ENCODE measurements at places on chromosomes 6 and 20. TPM values are rescaled to one million over a fixed set of nuclear protein-coding genes. Genes with fewer than 3 reads are reported as not detected.

DNA sequence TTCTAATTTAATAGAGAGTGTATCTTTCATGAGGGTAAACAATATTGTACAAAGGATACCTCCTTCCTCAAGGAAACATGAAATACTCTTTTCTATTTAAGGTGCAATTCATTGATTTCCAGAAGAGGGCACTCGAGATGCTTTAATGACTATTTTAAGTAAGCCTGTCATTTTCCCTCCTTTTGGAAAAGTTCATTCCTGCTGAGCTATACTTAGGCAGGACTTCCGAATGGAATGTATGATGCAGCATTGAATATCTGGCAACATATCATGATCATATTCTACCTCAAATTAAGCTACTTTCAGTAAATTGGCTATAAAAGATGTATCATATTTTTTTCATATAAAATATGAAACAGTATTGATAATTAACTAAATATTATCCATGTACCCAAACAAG is 5.0 kb downstream of the DST start:
- no peak overlapping the region for H3K27ac ChIP-seq
- no peak for DNase-seq
- no peaks in the 10 kb centered on the region for H3K27me3 ChIP-seq
- no peaks in the 10 kb centered on the region for H3K36me3 ChIP-seq
- H3K4me1 ChIP-seq: no peaks in the 10 kb centered on the region
- no peak overlapping the region for H3K4me3 ChIP-seq

The ANKRD66 gene
- total RNA-seq: not detected

DNA sequence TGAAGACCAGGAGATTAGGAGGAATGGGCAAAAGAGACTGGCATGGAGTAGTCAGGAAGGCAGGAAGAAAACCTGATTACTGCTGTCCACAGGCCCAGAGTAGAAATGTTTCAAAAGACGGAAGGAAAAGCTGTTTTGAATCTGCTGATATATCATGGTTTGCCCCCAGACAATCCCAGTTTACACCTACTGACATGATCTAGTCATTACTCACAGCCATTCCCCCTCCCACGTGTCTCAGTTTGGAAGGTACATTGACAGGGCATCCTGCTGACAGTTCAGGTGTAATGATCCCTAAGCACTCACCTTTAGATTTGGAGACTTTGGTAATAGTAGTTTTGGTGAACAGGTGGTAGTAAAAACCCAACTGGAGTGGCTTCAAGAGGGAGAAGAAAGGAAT is 9.8 kb upstream of the TXNDC5 start:
- no peaks in the 10 kb centered on the region for H3K36me3 ChIP-seq
- no peak overlapping the region for H3K27ac ChIP-seq
- no peak for DNase-seq
- H3K4me1 ChIP-seq: no peaks in the 10 kb centered on the region
- H3K4me3 ChIP-seq: no peak overlapping the region
- no peaks in the 10 kb centered on the region for H3K27me3 ChIP-seq

GRCh38 chr20:30630761-30631160 is 626.7 kb upstream of the DEFB115 start:
- DNase-seq: no peak
- no peaks in the 10 kb centered on the region for H3K27me3 ChIP-seq
- no peaks in the 10 kb centered on the region for H3K4me1 ChIP-seq
- H3K4me3 ChIP-seq: no peak overlapping the region
- no peaks in the 10 kb centered on the region for H3K36me3 ChIP-seq

DNA sequence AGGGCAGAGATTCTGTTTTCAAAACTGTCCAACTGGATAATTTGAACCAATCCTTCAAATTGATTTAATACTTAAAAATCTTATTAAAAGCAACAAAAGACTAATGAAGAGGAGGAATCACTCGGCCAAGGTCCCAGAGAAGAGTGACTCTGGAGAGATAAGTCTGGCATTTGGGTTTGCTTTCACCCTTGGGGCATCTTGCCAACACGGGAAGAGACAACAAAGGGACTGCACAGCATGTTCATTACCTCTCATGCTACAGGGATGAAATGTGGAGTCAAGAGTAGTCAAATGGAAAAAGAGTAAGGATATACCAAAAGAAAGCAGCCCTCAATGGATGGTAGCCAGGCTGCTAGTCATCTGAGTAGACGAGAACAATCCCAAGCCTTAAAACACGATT is 68.2 kb downstream of the KHDRBS2 start:
- DNase-seq: no peak
- H3K4me3 ChIP-seq: no peak overlapping the region
- H3K27ac ChIP-seq: no peak overlapping the region

- H3K27ac ChIP-seq: no peak overlapping the region
- no peaks in the 10 kb centered on the region for H3K36me3 ChIP-seq
- peaks cover 2% of the 10 kb centered on the region for H3K4me1 ChIP-seq
- no peak for DNase-seq
- no peak overlapping the region for H3K4me3 ChIP-seq
Observed at GRCh38 chr6:17354700-17355403, 38.5 kb upstream of the CAP2 start.

GRCh38 chr6:115782612-115783011 is 278.1 kb downstream of the FRK start:
- DNase-seq: no peak
- H3K4me3 ChIP-seq: no peak overlapping the region
- no peaks in the 10 kb centered on the region for H3K36me3 ChIP-seq
- H3K4me1 ChIP-seq: no peaks in the 10 kb centered on the region
- H3K27me3 ChIP-seq: no peaks in the 10 kb centered on the region
